DND-41 (cell line): ENCODE measurements at places on chromosomes 6 and 20.

DNA sequence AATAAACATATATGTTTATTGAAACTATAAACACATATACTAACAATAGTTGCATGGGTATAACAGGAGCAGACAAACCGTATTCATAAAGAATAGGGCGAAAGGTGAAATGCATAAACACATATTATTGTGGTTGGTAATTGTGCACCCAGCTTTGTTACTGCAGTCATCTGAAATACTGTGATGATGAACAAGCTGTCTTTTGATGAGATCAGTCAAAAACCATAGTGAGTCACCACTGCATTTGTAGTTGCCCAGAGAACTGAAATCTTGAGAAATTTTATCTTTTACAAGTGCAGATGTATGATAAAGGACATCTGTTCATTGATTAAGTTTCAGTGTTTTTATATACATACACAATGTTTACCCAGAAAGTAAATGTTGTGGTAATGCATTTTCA lies 133.7 kb downstream of the MYO6 start:
- H3K4me1 ChIP-seq: no peaks in the 10 kb centered on the region
- H3K27me3 ChIP-seq: no peaks in the 10 kb centered on the region
- H3K4me3 ChIP-seq: no peak overlapping the region
- no peak for DNase-seq

DNA sequence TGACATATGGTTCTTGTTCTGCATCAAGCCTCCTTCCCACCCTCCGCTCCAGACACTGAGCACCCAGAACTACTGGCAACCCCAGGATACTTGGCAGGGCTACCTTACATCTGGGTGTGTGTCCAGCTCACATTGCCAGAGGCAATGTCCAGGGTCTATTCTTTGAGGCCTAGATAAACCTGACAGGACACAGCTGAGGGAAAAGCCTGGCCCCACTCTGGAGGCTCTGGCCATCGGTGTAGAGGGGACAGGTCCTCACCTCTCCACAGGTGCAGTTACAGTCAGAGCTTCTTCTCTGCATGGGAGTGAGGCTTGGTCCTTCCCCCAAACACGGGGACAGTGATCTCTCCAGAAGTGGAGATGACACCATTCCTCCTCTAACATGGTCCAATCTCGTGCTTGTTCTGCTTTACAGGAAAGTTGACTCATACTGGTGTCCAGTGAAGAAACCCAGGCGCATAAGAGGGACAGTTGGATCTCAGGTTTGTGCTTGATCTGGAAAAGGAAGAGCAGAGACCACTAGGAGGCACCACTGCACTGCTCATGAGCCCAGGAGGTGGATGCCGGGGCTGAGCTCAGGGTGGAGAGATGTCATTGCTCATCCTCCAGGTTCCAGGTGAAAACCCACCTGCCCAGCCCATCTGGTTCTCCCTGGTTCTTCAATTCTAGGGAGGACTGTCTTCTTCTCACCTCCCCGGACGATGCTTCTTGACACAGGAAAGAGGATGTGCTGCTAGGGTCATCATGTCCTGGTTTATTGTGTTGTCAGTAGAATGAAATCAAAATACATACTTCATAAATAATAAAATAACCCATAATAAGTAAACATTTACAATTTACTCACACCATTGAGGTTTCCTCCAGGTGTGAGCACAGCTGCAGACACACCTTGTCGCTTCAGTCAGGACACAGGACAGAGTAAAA lies 14.7 kb downstream of the HLA-F start:
- no peak overlapping the region for H3K27ac ChIP-seq
- DNase-seq: peak; percentile 54
- H3K36me3 ChIP-seq: no peaks in the 10 kb centered on the region
- H3K4me1 ChIP-seq: no peaks in the 10 kb centered on the region
- H3K27me3 ChIP-seq: peaks cover 4% of the 10 kb centered on the region
- no peak overlapping the region for H3K4me3 ChIP-seq

DNA sequence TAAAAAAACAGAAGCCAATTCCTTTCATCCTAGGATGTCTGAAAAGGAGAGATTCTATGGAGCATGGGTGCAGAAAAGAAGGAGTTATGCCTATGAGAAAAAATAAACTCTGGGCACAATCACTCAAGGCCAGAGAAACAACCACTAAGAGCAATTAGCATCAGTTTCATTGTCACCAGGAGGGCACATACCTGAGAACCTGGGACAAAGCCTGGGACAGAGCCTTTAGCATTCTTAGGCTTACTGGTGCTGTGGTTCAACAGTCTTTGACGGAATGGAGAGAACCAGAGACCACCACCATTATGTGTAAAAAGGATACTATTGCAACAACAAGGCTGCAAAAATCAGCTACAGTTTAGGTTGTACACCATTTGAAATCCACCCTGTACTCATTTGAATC lies 29.4 kb upstream of the BCKDHB start:
- no peak overlapping the region for H3K4me3 ChIP-seq
- no peak for DNase-seq
- no peaks in the 10 kb centered on the region for H3K27me3 ChIP-seq
- H3K36me3 ChIP-seq: no peaks in the 10 kb centered on the region
- no peak overlapping the region for H3K27ac ChIP-seq
- H3K4me1 ChIP-seq: no peaks in the 10 kb centered on the region

DNA sequence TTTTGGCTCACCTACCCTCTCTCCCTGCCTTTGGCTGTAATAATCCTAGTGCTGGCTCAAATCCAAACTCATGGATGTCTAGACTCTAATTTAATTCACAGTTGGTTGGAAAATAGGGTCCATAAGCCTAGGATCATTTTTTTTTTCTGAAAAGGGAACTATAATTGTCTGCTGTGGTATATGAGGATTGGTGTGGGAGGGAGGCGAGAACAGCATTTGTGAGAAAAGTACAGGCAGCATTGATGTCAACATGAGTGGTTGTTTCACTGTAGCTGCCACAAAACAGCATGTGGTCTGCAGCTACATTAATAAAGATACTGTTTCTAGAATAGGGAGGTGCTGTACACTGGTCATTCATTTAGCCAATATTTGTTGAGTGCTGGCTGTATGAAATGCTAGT lies 18.6 kb upstream of the POLR1H start:
- H3K36me3 ChIP-seq: no peaks in the 10 kb centered on the region; the same call in 1 of the 2 replicates
- H3K27me3 ChIP-seq: no peaks in the 10 kb centered on the region
- DNase-seq: no peak
- no peak overlapping the region for H3K4me3 ChIP-seq
- H3K27ac ChIP-seq: no peak overlapping the region
- no peaks in the 10 kb centered on the region for H3K4me1 ChIP-seq

DNA sequence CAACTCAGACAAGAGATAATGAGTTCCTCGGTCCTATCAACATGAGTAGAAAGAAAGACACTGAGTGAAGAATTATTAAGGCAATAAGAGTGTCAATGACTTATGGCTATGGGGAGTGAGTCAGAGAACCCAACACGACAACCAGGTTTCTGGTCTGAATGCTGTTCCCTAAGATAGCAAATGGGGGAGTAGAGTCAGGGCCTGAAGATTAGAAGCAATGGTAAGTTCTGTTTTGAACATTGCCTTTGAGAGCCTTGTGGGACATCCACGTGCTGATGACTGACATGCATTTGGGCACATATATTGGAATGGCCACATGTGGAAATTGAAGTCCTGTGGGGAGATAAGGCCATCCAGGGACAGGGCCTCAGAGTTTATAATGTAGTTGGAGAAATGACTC lies 254.4 kb upstream of the TCF21 start:
- no peaks in the 10 kb centered on the region for H3K36me3 ChIP-seq
- no peak overlapping the region for H3K27ac ChIP-seq
- H3K4me1 ChIP-seq: no peaks in the 10 kb centered on the region
- H3K27me3 ChIP-seq: peaks cover 6% of the 10 kb centered on the region
- no peak overlapping the region for H3K4me3 ChIP-seq

DNA sequence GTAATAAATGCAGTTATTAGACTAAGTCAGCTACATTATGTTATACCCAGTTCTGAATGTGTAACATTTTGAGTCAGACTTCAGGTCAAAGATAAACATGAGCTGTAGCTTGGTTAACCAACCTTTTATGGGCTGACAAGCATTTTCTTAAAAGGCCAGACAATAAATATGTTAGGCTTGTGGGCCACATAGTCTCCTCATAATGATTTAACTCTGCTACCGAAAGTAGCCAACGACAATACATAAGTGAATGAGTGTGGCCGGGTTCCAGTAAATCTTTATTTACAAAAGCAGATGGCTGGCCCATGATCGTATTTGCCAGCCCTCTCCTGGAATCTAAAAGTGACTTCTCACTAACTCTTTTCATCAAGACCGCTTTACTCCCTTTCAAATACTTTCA lies 49.9 kb downstream of the ATG5 start:
- DNase-seq: no peak
- no peak overlapping the region for H3K4me3 ChIP-seq
- peaks cover 20% of the 10 kb centered on the region for H3K36me3 ChIP-seq
- H3K4me1 ChIP-seq: no peaks in the 10 kb centered on the region
- no peak overlapping the region for H3K27ac ChIP-seq

DNA sequence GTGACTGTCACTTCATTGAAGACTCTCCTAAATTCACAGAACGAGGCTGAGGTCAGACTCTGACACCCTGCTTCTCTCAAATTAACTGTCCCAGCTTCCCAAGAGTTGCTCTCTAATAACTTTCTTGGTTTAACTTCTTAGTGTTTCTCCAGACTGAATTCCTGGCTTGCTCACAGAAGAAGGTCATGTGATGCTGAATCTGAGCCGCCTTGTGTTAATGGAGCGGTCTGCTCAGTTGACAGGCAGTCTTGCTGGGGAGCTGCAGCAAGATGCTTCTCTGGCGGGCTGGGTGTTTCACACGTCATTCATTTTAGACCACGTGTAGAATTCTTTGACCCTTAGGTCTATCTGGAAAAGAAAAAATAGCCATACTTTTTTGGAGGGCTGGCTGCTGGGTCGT lies 107.3 kb downstream of the FOXO3 start:
- no peaks in the 10 kb centered on the region for H3K4me1 ChIP-seq
- H3K36me3 ChIP-seq: peaks cover 20% of the 10 kb centered on the region
- H3K27ac ChIP-seq: no peak overlapping the region
- H3K4me3 ChIP-seq: no peak overlapping the region
- DNase-seq: no peak

- H3K36me3 ChIP-seq: no peaks in the 10 kb centered on the region
- no peaks in the 10 kb centered on the region for H3K27me3 ChIP-seq
- no peak for DNase-seq
- no peak overlapping the region for H3K27ac ChIP-seq
- peaks cover 19% of the 10 kb centered on the region for H3K4me1 ChIP-seq
These were observed 3.5 kb downstream of the SCML4 start for GRCh38 chr6:107820338-107821261.

GRCh38 chr20:58897488-58897887 lies 45.0 kb downstream of the GNAS start:
- no peak for DNase-seq
- peaks cover 87% of the 10 kb centered on the region for H3K36me3 ChIP-seq
- H3K27me3 ChIP-seq: no peaks in the 10 kb centered on the region
- H3K27ac ChIP-seq: no peak overlapping the region
- no peak overlapping the region for H3K4me3 ChIP-seq
- peaks cover 28% of the 10 kb centered on the region for H3K4me1 ChIP-seq

GRCh38 chr20:17556837-17557674 lies 12.8 kb upstream of the DSTN start:
- H3K27ac ChIP-seq: no peak overlapping the region
- H3K4me1 ChIP-seq: no peaks in the 10 kb centered on the region
- DNase-seq: no peak
- H3K27me3 ChIP-seq: peaks cover 3% of the 10 kb centered on the region

GRCh38 chr6:14476793-14477531 lies 359.4 kb downstream of the CD83 start:
- H3K27me3 ChIP-seq: no peaks in the 10 kb centered on the region
- no peaks in the 10 kb centered on the region for H3K36me3 ChIP-seq
- no peaks in the 10 kb centered on the region for H3K4me1 ChIP-seq

GRCh38 chr6:113591896-113592827 lies 265.0 kb upstream of the MARCKS start:
- H3K27ac ChIP-seq: no peak overlapping the region
- no peaks in the 10 kb centered on the region for H3K36me3 ChIP-seq
- H3K27me3 ChIP-seq: no peaks in the 10 kb centered on the region

- peaks cover 12% of the 10 kb centered on the region for H3K27me3 ChIP-seq
- H3K36me3 ChIP-seq: no peaks in the 10 kb centered on the region
- H3K4me3 ChIP-seq: no peak overlapping the region
These were observed 101.7 kb upstream of the PMEPA1 start for GRCh38 chr20:57811374-57812020.

- no peaks in the 10 kb centered on the region for H3K27me3 ChIP-seq
- H3K4me3 ChIP-seq: no peak overlapping the region
- H3K36me3 ChIP-seq: no peaks in the 10 kb centered on the region
- H3K4me1 ChIP-seq: no peaks in the 10 kb centered on the region
- no peak for DNase-seq
- H3K27ac ChIP-seq: no peak overlapping the region
These were observed 19.1 kb downstream of the SLC17A2 start for GRCh38 chr6:25911351-25911750.

GRCh38 chr6:166435574-166435973 lies 52.8 kb upstream of the MPC1 start:
- H3K27ac ChIP-seq: peak overlapping the region; percentile 30; the same call in 1 of the 2 replicates
- no peak overlapping the region for H3K4me3 ChIP-seq
- no peaks in the 10 kb centered on the region for H3K27me3 ChIP-seq
- H3K4me1 ChIP-seq: peaks cover 39% of the 10 kb centered on the region
- H3K36me3 ChIP-seq: no peaks in the 10 kb centered on the region

DNA sequence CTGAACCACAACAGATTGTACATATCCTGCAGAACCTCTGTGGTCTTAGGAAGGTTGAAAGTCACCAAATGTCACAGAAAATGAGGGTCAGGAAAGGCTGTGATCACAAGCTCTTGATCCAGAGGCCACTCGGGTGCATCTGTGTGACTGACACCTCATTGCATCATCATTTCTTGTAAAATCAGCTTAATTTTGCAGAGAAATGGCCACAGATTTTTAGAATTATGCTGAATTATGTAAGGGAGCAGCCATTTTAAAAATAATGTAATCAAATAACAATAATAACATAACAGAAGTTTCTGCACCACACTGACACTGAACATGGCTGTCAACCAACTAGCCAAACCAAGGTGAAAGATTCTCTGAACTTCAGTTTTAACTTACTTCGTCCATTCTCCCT lies 32.5 kb upstream of the PRND start:
- H3K27me3 ChIP-seq: peaks cover 8% of the 10 kb centered on the region
- no peak overlapping the region for H3K4me3 ChIP-seq
- peaks cover 16% of the 10 kb centered on the region for H3K4me1 ChIP-seq
- DNase-seq: no peak

DNA sequence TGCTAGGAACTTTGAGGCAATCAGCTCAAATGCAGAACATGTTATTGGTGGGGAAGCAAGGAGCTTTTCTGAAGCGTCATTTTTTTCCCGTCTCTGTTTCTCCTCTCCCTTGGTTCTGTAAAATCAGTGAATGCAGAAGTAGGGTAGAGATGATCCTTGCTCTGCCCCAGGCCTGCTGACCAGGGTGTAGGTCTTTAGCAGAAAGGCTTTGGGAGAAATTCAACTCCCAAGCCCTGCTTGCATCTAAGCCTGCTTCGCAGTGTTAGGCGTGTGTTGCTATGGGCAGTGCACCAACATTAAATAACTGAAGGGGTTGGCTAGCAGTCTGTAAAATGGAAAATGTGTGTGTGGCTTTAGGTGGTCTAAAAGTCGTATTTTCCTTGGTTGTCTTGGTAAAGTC lies 45.9 kb downstream of the SASH1 start:
- H3K27me3 ChIP-seq: peaks cover 4% of the 10 kb centered on the region
- no peaks in the 10 kb centered on the region for H3K36me3 ChIP-seq
- no peak for DNase-seq
- H3K4me3 ChIP-seq: no peak overlapping the region

GRCh38 chr6:50271266-50271665 lies 221.5 kb upstream of the DEFB112 start:
- H3K27ac ChIP-seq: no peak overlapping the region
- no peaks in the 10 kb centered on the region for H3K4me1 ChIP-seq
- no peak overlapping the region for H3K4me3 ChIP-seq
- no peak for DNase-seq

GRCh38 chr6:167211295-167211648 lies 53.5 kb upstream of the GPR31 start:
- no peak overlapping the region for H3K27ac ChIP-seq
- H3K4me3 ChIP-seq: no peak overlapping the region
- no peaks in the 10 kb centered on the region for H3K27me3 ChIP-seq
